CD4-positive, alpha-beta T cell treated with Interleukin-4 for 1 hour (primary cell): ENCODE measurements at places on chromosomes 7 and 10.

DNA sequence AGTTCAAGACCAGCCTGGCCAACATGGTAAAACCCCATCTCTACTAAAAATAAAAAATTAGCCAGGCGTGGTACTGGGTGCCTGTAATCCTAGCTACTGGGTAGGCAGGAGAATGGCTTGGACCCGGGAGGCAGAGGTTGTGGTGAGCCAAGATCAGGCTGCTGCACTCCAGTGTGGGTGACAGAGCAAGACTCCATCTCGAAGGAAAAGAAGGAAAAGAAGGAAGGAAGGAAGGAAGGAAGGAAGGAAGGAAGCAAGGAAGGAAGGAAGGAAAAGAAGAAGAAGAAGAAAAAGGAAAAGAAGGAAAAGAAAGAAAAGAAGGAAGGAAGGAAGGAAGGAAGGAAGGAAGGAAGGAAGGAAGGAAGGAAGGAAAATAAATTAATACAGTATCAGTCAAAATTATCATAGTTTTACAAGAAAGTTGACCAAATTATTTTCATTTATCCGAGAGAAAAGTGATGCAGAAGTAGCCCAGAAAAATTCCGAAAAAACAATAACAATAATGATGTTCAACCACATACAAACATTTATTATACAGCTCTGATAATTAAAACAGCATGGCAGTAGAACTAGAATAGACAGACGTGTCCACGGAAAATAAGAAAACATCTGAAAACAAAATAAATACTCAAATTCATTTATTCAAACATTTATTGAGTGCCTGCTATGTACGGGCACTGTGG is 292.4 kb upstream of the MKLN1 start:
- DNase-seq: no peak

DNA sequence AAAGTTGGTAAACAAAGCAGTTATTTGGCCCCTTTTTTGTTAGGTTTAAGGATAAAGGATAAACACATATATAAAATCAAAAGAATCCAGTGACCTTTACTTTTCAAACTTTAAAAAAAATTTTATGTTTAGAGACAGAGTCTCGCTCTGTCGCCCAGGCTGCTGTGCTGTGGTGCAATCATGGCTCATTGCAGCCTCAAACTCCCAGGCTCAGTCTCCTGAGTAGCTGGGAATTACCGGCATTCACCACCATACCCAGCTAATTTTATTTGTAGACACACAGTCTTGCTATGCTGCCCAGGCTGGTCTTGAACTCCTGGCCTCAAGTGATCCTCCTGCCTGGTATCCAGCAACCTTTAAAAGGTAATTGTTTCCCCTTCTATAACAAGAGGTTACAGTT is 31.3 kb downstream of the GNA12 start:
- no peak for DNase-seq

GRCh38 chr7:110600956-110601355 is 490.0 kb upstream of the LRRN3 start:
- no peak for DNase-seq

DNA sequence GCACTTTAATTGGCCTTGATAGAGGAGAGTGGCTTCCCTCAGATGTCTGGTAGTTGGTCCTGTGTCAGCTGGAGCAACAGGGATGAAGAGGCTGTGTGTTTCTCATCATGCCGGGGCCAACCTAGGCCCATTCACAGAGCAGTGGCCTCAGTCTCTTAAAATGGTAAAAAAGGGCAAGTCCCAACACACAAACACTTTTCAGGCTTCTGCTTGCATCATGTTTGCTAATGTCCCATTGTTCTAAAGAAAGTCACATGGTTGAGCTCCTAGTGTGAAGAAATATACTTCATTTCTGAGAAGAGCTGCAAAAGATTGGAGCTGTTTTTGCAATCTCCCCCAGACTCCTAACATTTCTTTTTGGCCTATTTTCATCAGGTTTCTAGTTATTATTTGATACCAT is 40.6 kb upstream of the RBAK start:
- no peak for DNase-seq

DNA sequence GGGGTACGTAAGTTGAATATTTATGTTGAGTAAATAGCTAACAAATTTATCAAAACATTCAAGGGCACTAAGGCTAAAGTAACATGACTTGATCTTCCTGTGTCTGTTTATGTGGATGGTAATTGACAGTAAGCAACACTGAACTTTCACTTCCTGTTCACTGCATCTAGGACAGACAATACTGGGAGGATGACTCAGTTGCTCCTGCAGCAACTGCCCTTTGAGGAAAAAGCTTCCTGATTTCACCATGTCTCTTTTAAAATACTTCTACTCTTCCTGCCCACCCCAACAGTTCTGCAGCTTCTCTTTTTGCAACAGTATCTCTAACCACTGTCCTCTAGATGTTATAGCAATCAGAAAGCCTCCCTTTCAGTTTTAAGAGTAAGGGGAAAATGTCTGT is 76.6 kb upstream of the HGF start:
- DNase-seq: no peak

GRCh38 chr7:28609608-28610007 is 197.3 kb downstream of the CREB5 start:
- no peak for DNase-seq

GRCh38 chr10:101143345-101143630 is 12.2 kb downstream of the TLX1 start:
- DNase-seq: no peak

DNA sequence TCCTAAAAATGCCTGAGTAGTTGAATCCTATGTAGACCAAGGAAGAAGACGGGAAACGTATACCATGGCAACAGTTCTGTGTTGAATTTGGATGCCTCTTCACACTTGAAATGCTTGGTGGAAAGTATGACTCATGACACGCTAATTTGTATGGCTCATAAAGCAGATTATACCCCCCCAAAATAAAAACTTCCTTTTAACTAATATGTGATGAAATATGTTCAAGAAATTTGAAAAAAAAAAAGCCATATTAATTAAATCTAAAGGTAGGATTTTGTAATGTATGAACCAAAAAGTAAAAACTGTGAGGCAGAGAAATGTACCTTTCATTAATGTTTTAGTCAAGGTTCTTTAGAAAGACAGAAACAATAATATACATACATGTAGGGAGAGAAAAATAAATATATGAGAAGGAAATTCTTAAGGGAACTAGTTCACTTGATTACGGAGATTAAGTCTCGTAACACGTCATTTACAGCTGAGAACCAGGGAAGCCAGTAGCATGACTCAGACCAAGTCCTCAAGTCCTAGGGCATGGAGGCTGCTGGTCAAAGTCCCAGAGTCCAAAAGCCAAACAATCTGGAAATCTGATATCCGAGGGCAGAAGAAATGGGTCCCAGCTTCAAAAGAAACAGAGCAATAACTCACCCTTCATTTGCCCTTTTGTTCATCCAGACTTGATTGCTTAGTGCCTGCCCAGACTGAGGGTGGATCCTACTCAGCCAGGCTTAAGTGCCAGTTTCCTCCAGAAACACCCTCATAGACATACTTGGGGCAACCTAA is 485.1 kb downstream of the SEMA3D start:
- no peak for DNase-seq

DNA sequence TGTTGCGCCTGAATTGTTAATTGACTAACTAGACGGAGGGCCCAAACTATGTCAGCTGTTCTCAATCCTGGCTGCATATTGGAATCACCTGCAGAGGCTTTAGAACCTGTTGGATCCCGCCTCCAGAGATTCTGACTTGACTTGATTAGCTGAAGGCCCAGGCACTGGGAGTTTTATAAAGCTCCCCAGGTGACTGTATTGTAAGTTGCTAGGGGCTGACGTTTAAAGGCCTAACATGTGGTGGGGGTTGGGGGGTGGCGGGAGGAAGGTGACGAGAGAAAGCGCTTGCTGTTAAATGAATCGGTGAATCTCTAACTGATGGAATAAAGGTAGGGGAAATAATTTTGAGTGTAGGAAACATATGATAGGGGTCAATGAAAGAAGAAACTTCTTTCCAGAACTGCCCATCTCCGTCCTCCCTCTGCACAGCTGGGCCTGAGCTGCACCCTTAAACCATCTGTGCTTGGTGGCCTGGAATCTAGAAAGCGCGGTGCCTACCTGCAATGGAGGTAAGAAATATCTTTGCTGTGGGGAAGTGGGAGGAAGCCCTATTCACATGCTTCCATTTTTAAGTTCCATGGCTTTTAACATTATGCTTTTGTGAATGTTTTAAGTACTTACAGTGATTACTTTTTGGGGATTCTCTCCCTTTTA is 225.0 kb upstream of the FAM3C start:
- DNase-seq: no peak

- no peak for DNase-seq
Observed at GRCh38 chr7:47511699-47512370, 70.1 kb downstream of the TNS3 start.

DNA sequence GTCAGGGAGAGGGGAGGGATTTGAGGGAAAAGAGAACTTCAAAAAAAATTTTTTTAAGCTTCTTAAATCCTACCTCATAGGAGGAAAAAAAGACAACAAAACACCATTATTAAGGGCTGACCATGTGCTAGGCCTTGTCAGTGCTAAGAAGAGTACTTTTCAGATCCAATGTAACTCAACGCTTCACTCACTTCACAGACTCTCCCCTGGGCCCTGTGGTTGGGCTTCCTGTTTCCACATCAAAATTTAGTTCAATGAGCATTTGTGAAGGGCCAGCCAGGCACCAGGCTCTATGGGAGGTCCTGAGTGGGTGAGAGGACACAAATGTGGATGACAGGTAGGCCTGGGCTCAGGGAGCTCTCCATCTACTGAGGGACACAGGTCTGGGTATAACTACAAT is 249.8 kb downstream of the PTEN start:
- peak; percentile 46 for DNase-seq

DNA sequence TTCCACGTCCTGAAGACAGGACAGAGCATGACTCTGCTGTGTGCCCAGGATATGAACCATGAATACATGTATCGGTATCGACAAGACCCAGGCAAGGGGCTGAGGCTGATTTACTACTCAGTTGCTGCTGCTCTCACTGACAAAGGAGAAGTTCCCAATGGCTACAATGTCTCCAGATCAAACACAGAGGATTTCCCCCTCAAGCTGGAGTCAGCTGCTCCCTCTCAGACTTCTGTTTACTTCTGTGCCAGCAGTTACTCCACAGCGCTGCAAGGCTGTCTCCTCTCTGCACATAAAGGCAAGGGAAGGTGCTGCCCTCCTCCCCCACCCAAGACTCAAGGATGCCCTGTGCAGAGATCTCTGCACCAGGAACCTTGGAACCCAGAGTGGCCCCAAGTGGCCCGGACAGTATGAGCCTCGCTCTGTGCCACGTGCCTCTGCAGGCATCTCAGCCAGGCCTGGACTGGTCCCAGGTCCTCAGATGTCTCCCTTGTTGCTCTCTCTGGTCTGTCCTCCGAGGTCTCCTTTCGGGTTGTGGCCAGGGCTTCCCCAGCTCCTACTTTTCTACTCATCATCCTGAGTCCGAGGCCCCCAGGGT is 230.3 kb upstream of the PRSS58 start:
- DNase-seq: no peak

DNA sequence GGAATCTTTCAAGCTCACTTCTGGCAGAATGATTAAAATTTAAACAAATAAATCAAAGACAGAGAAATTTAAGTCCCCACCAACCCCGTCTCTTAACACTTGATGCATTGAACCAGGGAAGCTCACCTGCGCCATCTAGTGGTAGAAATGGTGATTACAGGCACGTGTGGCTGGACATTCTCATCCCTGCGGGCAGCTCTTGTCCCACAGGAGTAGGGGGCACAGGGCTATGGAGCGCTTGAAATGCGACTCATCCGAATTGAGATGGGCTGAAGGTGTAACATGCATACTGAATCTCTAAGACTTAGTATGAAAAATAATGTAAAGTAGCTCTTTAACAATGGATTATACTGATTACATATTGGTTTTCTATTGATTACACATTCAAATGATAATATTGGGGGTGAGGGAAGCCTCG is 24.8 kb upstream of the SLIT1 start:
- peak; percentile 63 for DNase-seq

DNA sequence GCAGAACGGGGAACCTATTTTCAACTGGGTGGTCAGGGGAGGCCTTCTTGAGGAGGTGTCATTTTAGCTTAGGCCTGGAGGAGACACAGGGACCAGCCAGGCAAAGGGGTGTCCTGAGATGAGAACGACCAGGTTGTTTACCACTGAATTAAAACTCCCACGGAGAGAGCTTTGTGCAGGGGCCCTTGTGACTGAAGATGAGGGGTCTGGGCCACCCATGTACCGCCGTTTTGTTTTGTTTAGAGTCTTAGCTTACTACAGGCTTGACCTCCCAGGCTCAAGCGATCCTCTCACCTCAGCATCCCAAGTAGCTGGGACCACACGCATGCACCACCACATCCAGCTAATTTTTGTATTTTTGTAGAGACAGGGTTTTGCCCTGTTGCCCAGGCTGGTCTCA is 80.4 kb downstream of the FAM171A1 start:
- DNase-seq: no peak

DNA sequence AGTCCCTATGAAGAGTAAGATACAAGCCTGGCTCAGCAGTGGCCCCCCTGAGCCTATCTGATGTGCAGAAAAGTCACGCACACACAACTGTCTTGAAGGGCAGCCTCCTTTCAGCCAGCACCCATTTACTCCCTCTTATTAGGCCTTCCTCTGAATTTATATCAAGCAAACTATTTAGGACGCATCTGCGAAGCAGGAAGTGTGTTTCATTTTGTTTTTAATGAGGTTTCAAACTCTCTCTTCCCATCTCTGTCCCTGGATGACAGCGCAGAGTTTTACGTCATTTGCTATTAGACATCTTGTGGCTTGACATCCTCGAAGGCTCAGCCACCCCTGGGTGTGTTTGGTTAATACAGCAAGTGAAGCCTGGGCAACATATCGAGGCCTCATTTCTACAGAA is 79.5 kb downstream of the CUX1 start:
- no peak for DNase-seq

GRCh38 chr7:105000200-105000599 is 13.8 kb upstream of the KMT2E start:
- DNase-seq: no peak

GRCh38 chr7:36415144-36415543 is 25.5 kb downstream of the ANLN start:
- no peak for DNase-seq

DNA sequence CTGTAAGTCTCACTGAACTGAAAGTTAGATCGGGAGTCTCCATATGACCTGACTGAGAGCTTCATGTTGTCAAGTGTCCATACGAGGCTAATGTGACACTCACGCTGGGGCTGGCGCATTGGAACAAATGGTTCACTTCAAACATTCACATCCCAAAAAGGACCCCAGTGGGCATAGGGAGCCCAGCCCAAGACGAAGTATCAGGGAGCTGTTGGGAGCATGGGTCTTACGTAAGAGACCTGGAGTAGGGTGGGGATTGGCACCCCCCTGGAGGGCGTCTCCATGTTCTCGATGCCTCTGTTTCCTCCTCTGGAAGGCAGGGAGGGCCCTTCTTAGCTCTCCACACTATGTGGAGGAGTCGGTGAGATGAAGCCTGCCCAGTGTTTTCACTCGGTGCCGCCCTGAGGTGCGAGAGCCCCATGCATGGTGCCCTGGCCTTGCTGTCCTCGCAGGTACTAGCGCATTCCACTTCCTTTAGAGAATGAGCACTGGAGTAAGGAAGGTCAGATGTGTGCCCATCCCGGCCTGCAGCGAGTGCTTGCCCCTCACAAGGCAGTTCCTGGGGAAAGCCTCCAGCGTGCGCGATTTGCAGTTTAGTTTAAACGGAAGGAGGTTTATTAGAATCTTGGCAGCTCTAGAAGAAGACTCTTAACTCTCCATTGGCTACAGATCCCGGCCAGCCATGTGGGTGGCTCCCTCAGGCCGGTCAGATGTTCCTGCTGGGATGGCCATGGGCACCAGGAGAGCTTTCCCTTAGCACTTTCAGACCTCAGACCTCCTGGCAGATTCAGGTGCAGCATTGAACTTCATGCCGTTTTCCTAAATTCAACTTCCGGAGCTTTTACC is 64.4 kb downstream of the PTPRE start:
- DNase-seq: no peak

GRCh38 chr7:54747234-54747633 is 11.8 kb downstream of the SEC61G start:
- no peak for DNase-seq

- no peak for DNase-seq
Observed at GRCh38 chr10:43958071-43958432, 309.4 kb upstream of the ZNF32 start.
